ENCODE measurements at places on chromosomes 12 and 14.
A peak's percentile ranks its signal among the peaks of the same experiment; 100 is the strongest.

DNA sequence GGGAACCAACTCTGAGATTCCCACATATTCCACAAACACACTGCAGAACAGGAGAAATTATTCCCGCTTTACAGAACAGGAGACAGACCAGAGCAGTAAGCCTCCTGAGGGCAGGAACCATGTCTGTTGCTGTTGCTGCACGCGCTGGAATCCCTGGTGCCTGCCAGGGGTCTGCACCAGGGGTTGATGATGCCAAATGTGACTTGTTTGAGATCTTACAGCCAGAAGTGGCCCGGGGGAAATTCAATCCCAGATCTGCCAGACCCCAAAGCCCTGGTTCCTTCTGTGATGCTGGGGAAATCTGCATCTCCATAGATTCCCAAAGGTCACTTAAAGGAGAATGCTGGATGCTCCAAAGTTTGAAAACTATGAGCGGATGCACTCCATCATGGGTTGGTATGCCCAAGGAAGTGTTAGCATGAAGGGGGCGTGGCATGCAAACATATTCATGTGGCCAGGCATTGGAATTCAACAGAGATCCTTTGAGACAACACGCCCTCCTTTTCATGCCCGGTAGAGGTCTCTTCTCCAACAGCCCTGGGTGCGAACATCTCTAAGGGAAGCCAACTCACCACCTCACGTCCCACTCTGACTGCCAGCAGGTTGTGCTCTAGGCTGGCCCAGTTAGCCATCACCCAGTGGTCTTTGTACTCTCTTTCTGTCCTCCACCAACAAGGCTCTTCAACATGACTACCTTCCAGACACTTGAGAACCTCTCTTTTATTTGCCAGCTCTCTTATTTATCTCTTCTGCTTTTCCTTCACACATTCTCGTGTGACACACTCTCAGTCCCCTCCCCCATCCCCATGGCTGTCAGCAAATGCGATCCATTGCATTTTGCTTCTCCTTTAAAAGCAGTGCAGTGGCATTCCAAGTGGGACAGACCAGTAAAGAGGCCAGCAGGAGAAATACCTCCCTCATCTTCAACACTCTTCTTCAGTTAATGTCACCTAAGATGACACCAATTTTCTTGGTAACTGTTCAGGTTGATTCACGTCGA is 131.3 kb downstream of the ZFP36L1 start:
- DNase-seq = no peak

- no peak for DNase-seq
These were observed 42.2 kb upstream of the SLC6A13 start for GRCh38 chr12:304805-305204.

GRCh38 chr14:92435154-92435553 is 78.4 kb upstream of the RIN3 start:
- DNase-seq = no peak

- no peak for DNase-seq
These were observed 291.8 kb downstream of the ERC1 start for GRCh38 chr12:1282670-1283315.

DNA sequence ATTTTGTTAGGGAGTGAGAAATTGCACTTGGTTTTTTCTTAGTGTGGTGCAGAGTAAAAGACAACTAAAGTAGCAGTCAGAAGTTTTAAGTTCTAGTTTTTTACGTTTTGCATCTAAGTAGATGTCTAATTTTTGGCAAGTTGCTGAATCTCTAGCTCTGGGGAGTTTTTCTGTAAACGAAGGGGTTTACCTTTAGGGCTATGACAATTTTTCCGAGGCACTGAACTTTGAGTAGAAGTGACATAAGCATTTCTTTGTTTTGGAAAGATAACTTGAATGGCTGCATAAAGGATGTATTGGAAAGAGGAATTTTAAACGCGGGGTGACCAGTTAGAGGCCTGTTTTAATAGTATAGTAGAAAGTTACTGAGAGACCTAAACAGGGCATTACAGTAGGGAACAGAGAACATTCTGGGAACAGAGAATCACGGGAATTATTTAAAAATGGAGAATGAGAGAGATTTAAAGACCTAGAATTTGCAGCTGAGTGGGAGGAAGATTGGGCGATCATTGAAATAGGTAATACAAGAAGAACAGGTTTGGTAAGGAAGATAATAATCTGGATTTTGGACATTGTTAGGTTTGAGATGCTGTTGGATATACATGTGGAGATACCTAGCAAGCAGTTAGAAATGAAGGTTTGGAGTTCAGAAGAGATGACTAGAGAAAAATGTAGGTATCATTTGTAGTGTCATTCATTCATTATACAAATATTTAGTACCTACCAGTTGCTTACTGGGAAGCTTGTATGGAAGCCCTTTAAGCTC is 1.2 kb downstream of the ZNF410 start:
- no peak for DNase-seq

GRCh38 chr14:51834240-51834639 is 26.2 kb upstream of the GNG2 start:
- DNase-seq = no peak

DNA sequence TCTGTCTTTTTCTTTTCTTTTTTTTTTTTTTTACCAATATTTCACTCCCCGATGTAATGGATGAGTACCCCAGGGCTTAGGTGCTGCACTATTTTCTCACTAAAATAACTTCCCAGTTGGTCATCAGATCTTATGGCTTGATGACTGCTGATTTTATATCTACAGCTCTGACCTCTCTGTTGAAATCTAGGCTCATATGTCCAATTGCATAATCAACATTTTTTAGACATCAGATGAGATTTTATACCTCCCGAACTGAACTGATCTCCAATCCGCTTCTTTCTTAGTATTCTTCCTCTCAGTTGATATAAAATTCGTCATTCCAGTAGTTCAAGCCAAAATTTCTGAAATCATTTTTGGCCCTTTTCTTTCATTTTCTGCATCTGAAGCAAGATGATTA is 1236.5 kb downstream of the SLC16A7 start:
- no peak for DNase-seq

DNA sequence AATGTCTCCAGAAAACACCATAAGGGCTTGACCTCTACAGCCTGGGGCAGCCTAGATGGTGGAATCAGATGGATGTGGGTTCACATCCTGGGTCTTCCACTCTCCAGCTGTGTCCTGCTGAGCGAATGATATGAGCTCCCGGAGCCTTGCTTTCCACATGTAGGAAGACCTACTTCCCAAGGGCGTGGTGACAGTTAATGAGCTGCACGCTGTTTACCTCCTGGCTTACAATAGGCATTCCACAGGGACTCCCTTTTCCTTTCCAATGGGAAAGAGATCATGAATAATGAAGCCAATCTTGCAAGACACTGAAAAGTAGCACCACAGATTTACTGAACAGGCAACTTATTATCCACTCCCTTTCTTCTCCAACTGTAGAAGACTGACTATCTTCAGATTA is 46.1 kb downstream of the TMTC1 start:
- no peak for DNase-seq

- DNase-seq = no peak
These were observed 288.4 kb downstream of the NUAK1 start for GRCh38 chr12:105850103-105850968.

DNA sequence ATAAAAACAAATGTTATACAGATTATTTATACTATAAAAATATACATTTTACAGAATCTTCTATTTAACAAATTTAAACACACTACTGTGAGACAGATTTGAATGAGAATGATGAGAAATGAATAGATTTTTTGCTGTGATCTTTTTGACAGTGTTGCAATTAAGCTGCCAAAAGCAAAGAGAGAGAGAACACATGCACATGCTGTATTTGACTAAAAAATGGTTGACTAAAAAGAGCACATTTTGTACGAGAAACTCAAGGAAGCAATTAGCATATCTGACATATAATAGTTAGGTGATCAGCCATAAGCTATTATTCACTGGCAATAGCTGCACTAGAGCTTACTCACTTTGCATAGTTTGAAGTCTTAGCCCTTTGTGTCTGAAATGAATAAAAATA is 115.8 kb downstream of the SYT10 start:
- DNase-seq = no peak

- no peak for DNase-seq
These were observed 69.0 kb downstream of the SSPN start for GRCh38 chr12:26264215-26264838.

- no peak for DNase-seq
These were observed 109.3 kb downstream of the C12orf42 start for GRCh38 chr12:103386451-103386850.

GRCh38 chr12:111494676-111495075 is 89.0 kb downstream of the SH2B3 start:
- no peak for DNase-seq

- no peak for DNase-seq
These were observed 59.6 kb downstream of the DIP2B start for GRCh38 chr12:50564237-50564947.

DNA sequence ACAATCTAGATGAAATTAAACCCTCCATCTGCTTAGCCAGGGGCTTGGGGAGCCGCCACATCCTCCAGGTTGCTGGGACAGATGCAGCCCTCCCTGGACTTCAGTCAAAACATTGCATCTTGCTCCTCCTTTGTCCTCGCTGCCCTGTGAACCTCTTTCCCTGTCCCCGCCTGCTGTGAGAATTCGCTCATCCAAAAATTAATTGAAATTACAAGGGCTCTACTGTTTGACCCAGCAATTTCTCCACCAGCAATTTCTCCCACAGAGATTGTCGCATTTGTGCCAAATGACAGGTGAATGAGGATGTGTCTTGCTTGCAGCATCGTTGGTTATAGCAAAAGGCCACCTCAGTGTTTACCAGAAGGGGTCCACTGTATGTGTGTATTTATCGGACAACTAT is 5.0 kb upstream of the POP5 start:
- DNase-seq = no peak

- no peak for DNase-seq
These were observed 122.3 kb upstream of the NTF3 start for GRCh38 chr12:5309654-5310053.

DNA sequence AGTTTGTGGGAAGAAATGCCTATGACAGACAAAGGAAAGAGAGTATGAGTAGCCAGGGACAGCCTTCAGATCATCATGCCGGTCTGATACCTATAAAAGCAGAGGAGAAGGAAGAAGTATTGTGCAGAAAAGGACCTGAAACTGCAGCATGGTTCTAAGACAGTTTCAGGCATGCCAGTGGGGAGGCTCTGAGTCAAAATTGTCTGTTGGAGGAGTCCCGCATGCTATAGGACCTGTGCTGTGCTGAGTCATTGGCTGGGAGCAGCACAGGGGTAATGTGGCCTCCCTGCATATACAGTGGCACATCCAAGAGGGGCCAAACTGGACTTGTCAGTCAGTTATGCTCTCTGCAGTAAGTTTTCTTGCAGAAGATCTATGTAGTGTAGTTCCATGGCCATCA is 40.7 kb downstream of the NEUROD4 start:
- DNase-seq = no peak

GRCh38 chr14:56630707-56631106 is 51.1 kb downstream of the TMEM260 start:
- DNase-seq = no peak

DNA sequence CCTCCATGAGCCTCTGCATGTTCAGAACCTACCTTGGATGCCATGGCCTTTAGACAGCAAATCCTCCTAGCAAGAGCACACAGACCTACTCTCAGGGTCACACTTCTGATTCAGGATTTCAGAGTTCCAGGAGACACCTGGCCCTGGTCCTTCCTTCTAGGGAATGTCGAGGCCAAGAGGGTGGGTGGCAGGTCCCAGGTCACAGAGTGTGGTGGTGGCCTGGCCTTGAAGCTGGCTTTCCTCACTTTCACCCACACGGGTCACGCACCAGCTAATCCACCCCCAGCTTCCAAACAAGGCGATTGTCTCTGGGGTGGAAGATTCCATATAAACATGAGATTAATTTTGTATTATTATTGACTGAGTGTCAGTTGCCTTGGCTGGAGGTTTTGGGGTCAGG is 328.3 kb upstream of the RTL1 start:
- DNase-seq = no peak

- no peak for DNase-seq
These were observed 5.0 kb downstream of the REM2 start for GRCh38 chr14:22887990-22888378.

DNA sequence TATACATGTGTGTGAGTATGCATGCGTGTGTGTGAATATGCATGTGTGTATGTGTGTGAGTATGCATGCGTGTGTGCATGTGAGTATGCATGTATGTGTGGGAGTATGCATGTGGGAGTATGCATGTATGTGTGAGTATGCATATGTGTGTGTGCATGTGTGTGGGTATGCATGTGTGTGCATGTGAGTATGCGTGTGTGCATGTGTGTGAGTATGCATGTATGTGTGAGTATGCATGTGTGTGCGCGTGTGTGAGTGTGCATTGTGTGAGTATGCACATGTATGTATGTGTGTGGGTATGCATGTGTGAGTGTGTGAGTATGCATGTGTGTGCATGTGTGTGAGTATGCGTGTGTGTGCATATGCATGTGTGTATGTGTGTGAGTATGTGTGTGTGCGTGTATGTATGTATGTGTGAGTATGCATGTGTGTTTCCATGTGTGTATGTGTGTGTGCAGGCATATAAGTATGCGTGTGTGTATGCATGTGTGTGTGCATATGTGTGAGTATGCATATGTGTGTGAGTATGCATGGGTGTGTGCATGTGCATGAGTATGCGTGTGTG is 97.9 kb upstream of the MED13L start:
- no peak for DNase-seq

DNA sequence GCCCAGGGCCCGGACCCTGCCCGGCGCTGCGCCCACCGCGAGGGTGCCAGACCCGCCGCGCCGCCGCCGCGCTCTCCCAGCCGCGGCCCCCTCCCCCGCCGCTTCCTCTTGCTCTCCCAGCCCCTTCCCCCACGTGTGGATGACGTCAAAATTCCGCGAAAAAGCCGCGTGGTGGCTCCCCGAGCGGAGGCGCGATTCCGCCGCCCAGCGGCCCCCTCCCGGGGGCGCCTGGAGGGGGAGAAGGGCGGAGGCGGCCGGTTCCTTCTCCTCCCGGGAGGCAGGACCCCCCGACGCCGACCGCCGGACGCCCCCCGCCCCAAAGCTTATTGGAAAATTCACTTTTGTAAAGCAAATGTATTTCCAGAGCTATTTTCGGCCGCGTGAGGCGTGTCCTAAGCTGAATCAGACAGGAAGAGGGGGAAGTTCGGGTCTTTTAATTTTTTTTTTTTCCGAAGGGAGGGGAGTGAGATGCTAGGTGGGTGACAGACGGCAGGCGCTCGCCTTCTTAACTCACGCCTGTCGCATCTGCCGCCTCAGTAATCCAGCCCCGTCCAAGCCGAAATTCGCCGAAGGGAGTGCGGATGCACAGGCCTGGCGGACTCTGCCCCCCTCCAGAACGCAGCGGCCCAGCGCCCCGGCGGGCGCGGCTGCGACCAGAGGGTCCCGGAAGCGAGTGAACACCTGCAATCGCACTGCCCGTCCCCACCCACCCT is 4.1 kb upstream of the CCND2 start:
- DNase-seq = peak; percentile 63

- no peak for DNase-seq
These were observed 113.4 kb upstream of the CPM start for GRCh38 chr12:69046363-69046762.

GRCh38 chr12:52121824-52122539 is 42.5 kb downstream of the SMIM41 start:
- DNase-seq = peak; percentile 13

GRCh38 chr14:76237349-76237990 is 85.7 kb downstream of the GPATCH2L start:
- DNase-seq = no peak
